T-cell (primary cell): ENCODE measurements at places on chromosomes 6 and 20. TPM values are rescaled to one million over a fixed set of nuclear protein-coding genes. Genes with fewer than 3 reads are reported as not detected.

- peaks cover 15% of the 10 kb centered on the region for H3K27me3 ChIP-seq
- no peaks in the 10 kb centered on the region for H3K36me3 ChIP-seq
- no peaks in the 10 kb centered on the region for H3K4me1 ChIP-seq
- no peak overlapping the region for H3K27ac ChIP-seq
- no peak overlapping the region for H3K4me3 ChIP-seq
- DNase-seq, result no peak
Measured at GRCh38 chr6:6315660-6316059, 4.8 kb downstream of the F13A1 start.

DNA sequence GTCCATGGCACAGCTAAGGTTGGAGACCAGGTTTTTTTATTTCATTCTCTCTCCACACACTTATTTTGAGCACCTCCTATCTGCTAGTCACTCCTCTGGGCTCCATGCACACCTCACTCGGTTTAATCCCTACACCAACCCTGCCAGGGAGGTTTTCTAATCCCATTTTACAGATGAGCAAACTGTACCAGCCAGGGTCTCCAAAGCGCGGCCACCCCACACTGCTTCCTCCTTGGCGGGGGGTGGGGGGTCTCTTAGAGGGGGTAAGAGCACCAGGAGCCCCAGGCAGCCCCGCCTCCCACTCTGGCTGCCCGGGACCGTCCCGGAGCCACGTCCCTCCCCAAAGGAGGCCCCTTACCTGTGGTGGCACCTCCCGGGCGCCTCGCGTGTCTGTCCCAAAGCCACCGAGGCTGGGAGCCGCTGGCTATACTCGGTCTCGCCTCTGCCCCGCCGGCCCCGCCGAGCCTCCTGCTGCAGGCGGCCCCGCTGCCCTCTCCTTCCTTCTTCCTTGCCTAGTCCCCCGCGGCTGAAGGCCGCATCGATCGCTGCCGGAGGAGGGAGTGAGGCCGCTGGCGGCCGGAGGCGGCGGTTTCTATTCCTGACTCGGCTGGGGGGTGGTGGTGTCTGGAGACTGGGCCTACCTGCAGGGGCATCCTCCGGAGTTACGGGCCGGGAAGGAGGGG lies at the start of gene KCNS1:
KCNS1 (minus strand) TSS at position 565 of the 683 bp plus-strand sequence. CDS start 1,891 bp downstream, outside the sequence.
- H3K27me3 ChIP-seq, result peaks cover 14% of the 10 kb centered on the region
- H3K27ac ChIP-seq, result no peak within 1 kb of the TSS
- DNase-seq, result no peak

Gene CDK19
- total RNA-seq, result 12.3 TPM

DNA sequence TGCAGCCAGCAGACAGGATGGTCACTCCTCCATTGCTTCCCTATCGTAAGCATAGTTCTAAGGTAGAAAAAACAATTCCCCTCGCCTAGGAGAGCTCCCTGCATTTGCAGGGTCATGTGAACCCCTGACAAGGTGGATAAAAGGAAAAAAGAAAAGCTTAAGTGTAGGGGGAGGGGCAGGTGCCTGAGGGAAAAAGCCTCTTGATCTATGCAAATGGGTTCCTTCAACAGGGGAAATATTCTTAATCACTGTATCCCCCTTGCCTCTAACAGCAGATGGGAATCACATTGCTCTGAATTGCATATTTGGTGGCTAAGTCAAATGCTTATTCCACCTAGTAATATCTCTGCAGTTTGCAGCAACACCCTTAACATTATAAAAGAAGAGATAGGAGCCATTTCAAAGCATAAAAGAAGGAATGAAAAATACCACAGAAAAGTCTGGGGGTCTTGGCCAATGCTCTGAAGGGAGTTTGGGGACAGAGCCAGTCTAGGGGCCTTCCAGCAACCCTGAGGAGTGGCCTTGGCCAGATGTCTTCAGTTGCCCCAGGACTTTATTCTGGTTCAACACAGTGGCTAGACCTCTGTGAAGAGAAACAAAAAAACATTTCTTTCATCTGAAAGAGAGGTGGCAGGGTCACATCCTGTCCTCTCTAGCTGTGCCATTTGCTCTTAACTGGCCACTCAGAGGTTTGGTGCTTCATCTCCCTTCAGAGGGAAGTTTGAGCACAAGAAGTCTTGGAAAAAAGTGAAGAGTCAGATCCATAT lies 660.4 kb upstream of the GJE1 start:
- H3K27ac ChIP-seq, result no peak overlapping the region
- no peaks in the 10 kb centered on the region for H3K27me3 ChIP-seq
- no peak for DNase-seq

Gene SYCP2L
- total RNA-seq, result not detected

DNA sequence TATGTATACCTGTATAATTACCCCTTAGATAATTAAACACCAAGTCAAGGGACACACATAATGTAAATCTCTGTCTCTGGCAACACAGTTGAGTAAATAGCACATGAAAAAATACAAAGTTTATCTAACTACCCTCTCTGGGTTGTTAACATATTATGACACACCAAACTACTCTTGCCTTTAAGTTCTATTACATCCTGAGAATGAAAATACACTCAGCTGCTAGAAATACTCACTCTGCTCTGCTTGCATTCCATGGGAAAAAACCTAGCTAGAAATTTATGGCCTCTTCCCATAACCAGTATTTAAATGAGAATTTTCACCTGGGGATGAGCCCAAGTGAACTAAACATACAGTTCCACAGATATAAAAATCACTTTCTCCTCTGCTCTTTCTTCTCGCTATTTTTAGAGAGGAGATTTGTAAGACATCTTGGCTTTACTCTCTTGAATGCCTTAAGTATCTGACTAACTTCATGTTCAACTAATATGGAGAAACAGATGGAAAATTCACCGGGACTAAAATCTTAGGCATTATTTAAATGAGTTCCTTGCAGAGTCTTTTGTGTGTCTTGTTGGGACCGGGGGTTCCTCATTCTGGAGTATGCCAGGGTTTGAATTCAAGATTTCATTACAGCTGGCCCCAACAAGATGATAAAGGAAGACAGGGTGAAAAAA lies 140.9 kb downstream of the GJA10 start:
- DNase-seq, result no peak
- H3K4me3 ChIP-seq, result no peak overlapping the region
- H3K27me3 ChIP-seq, result no peaks in the 10 kb centered on the region
- peaks cover 3% of the 10 kb centered on the region for H3K36me3 ChIP-seq
- no peak overlapping the region for H3K27ac ChIP-seq
- H3K4me1 ChIP-seq, result peaks cover under 1% of the 10 kb centered on the region

DNA sequence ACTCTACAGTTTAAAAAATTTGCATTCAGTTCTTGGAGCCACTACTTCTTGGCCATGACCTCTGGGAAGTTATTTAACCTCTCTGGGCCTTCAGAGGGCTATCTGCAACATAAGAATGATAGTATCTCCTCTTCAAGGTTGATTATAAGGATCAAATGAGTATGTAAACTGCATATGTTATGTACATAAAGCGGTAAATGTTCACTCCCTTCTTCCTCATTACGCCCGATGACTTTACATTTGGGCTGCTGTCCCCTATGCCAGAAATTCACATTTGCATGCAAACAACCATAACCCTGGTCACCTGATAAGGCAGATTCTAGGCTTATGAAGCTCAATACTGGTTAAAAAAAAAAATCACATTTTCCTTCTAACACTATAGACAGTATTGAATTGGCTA lies 50.4 kb downstream of the ALDH5A1 start:
- no peak overlapping the region for H3K4me3 ChIP-seq
- H3K27ac ChIP-seq, result no peak overlapping the region
- H3K36me3 ChIP-seq, result peaks cover 2% of the 10 kb centered on the region
- H3K4me1 ChIP-seq, result peaks cover 3% of the 10 kb centered on the region

DNA sequence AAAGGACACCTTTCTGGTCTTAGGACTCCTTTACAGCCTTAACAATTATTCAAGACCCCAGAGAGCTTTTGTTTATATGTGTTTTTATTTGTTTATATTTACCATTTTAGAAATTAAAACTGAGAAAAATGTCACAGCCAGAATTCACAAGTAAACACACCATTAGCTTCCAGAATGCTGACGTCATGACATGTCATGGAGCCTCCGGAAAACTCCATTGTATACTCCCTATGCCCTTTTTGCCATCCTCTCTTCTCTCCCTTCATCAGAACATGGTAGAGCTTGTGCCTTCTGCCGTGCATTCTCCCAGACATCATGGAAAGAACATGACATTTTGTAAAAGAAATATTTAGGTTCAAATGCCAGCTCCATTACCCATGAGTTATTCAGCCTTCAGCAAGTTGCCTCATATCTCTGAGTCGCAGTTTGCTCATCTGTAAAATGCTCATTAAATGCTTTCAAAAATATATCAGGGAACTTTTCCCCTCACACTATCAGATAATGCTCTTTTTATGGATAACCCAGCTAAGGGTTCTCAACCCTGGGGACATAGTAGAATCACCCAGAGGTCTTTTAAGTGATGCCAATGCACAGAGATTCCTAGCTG lies 27.8 kb downstream of the TNFAIP3 start:
- H3K4me3 ChIP-seq, result no peak overlapping the region
- H3K4me1 ChIP-seq, result no peaks in the 10 kb centered on the region
- H3K36me3 ChIP-seq, result no peaks in the 10 kb centered on the region
- no peak for DNase-seq
- H3K27ac ChIP-seq, result no peak overlapping the region

Gene SLC17A9
- 8.8 TPM for total RNA-seq

DNA sequence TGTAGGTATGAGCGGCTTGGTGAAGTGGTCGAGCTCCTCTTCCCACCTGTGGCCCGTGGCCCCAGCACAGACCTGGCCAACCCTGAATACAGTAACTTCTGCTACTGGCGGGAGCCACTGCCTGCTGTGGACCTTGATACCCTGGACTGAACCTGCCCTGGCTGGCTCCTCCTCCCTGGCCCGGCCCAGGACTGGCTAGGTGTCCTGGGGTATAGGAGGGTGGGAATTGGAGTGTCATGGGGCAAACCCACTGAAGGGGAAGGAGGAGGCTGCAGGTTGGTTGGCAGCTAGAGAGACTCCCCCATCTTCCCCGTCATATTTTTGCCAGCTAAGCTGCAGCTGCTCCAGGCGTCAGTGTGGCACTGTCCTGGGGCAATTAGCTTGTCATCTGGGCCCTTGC lies 7.9 kb downstream of the EMILIN3 start:
- no peaks in the 10 kb centered on the region for H3K4me1 ChIP-seq
- no peaks in the 10 kb centered on the region for H3K36me3 ChIP-seq
- H3K4me3 ChIP-seq, result no peak overlapping the region

- H3K36me3 ChIP-seq, result no peaks in the 10 kb centered on the region
- peaks cover 8% of the 10 kb centered on the region for H3K4me1 ChIP-seq
- H3K27ac ChIP-seq, result no peak overlapping the region
- peaks cover 79% of the 10 kb centered on the region for H3K27me3 ChIP-seq
Measured at GRCh38 chr6:108164815-108165706, 761 bp upstream of the NR2E1 start.

- peaks cover 33% of the 10 kb centered on the region for H3K27me3 ChIP-seq
- H3K4me3 ChIP-seq, result no peak overlapping the region
- no peak for DNase-seq
- no peaks in the 10 kb centered on the region for H3K36me3 ChIP-seq
- no peak overlapping the region for H3K27ac ChIP-seq
Measured at GRCh38 chr20:57210054-57210910, 56.2 kb downstream of the BMP7 start.

GRCh38 chr6:90940812-90941481 lies 354.1 kb upstream of the MAP3K7 start:
- no peak overlapping the region for H3K4me3 ChIP-seq
- no peak overlapping the region for H3K27ac ChIP-seq
- H3K36me3 ChIP-seq, result no peaks in the 10 kb centered on the region
- H3K4me1 ChIP-seq, result no peaks in the 10 kb centered on the region

DNA sequence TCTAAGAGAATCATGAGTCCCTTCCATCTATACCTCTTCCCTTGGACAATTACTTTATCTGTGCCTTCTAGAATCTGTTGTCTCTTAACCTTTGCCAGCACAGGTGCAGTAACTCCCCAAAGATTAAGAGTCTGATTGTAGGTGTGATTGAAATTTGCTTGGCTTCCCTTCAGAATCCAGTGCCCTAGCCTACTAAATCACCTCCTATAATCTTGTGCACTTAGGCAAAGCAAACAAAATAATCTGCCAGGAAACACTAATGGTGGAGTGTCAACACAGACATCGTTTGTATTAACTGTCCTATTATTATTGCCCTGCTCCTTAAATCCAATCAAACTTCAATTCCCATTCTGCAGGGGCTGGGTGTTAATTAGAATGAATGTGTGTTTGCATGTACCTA lies 28.0 kb downstream of the ID4 start:
- H3K27ac ChIP-seq, result no peak overlapping the region
- peaks cover 4% of the 10 kb centered on the region for H3K27me3 ChIP-seq
- DNase-seq, result no peak
- H3K4me3 ChIP-seq, result no peak overlapping the region
- H3K4me1 ChIP-seq, result no peaks in the 10 kb centered on the region
- no peaks in the 10 kb centered on the region for H3K36me3 ChIP-seq

Gene PKHD1
- not detected for total RNA-seq

DNA sequence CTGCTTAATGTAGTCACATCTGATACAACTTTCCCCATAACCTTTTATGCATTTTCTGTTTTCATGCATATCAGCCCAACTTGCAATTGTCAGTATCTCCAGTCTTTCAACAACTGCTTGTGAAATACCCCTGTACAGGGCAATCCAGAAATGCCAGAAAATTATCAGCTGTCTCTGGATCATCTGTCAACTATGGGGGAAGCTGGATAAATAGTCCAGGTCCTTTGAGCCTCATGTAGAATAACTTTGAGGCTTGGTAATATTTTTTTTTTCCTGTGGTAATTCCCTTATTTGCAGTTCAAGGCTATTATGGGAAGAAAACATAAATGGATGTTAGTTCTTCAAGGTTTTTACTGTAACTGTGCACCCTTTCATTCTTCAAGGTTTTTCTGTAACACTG lies 6.2 kb downstream of the DEFB125 start:
- no peak overlapping the region for H3K4me3 ChIP-seq
- no peak overlapping the region for H3K27ac ChIP-seq
- DNase-seq, result no peak

Gene CAGE1
- 0.75 TPM for total RNA-seq

DNA sequence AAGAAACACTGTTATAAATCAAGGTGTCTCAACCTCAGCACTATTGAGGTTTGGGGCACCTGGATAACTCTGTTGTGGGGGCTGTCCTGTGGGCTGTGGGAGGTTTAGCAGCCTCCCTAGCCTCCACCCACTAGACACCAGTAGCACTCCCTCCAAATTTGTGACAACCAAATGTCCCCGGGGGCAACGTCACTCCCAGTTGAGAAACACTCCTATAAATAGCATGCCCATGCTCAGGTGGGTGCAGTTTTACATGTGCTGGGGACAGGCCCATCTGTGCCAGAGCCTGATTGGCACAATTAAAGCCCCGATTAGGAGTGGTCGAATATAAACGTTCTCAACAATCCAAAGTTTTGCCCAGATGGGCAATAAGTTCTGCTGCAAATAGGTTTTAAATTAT lies 78.9 kb downstream of the FAM50B start:
- no peaks in the 10 kb centered on the region for H3K36me3 ChIP-seq
- H3K4me3 ChIP-seq, result no peak overlapping the region
- H3K4me1 ChIP-seq, result no peaks in the 10 kb centered on the region

Gene TTK
- total RNA-seq, result 1.2 TPM

GRCh38 chr6:90068264-90068663 lies 174.0 kb downstream of the GJA10 start:
- no peaks in the 10 kb centered on the region for H3K27me3 ChIP-seq
- DNase-seq, result no peak
- no peak overlapping the region for H3K27ac ChIP-seq
- H3K4me1 ChIP-seq, result peaks cover 25% of the 10 kb centered on the region

- no peak overlapping the region for H3K4me3 ChIP-seq
- H3K27me3 ChIP-seq, result no peaks in the 10 kb centered on the region
- H3K4me1 ChIP-seq, result peaks cover 2% of the 10 kb centered on the region
- H3K27ac ChIP-seq, result no peak overlapping the region
Measured at GRCh38 chr6:98973571-98973970, 25.8 kb upstream of the FBXL4 start.

GRCh38 chr20:60144974-60145527 lies 186.8 kb downstream of the CDH26 start:
- H3K36me3 ChIP-seq, result no peaks in the 10 kb centered on the region
- H3K4me1 ChIP-seq, result no peaks in the 10 kb centered on the region
- DNase-seq, result no peak
- H3K4me3 ChIP-seq, result no peak overlapping the region
